NCI-H345 (cell line): ENCODE measurements at places on chromosomes 6 and 20.

- no peak for DNase-seq
These were observed 49.7 kb downstream of the TOP1 start for GRCh38 chr20:41078329-41078728.

GRCh38 chr6:10520468-10520867, 683 bp upstream of the GCNT2 start:
- no peak for DNase-seq

- DNase-seq, result no peak
These were observed 130.0 kb downstream of the TSHZ2 start for GRCh38 chr20:53101992-53102760.

DNA sequence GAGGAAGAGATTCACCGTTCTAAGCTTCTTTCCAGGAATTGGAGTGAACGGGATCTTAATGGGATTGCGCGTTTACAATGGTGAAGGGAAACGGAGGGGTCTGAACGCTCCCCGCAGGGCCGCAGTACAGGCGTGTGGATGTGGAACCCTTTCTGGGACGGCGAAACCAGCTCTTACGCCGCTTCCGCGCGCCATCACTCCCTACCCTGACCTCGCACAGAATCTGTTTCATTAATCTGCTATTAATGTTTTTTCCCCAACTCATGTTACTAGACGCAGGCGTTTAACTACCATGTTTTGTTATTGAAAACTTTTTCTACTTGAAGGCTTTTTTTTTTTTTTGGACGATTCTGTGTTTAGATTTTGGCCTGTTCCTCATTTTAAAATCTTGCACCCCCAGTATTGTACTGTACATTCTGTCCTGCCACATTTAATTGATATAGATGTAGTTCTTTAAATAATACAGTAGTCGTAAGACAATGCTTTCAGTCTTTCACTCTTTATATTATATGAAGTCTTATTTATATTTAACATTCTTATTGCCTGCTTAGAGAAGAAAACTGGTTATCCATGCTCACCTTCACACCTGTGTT, 696 bp upstream of the SUPT3H start:
- peak; percentile 55 for DNase-seq

DNA sequence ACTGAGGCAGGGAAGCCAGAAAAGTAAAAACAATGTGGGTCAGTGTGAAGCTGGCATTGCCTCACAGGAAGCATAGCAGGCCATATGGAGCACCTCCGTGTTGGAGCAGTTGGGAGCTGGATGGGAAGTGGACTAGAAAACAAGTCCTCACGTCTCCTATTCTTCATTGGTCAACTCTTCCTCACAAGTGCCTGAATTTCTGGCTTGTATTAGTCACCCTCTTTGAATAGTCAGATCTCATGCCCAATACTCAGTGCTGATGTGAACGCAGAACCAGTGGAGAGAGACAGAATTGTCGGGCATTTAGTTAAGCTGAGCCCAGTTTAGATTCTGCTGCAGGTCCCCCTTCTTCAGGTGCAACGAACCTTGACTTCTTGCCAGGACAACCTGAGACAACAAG, 22.3 kb upstream of the RSPO3 start:
- DNase-seq, result no peak

GRCh38 chr6:42907336-42907735, 8.5 kb upstream of the PTCRA start:
- no peak for DNase-seq

DNA sequence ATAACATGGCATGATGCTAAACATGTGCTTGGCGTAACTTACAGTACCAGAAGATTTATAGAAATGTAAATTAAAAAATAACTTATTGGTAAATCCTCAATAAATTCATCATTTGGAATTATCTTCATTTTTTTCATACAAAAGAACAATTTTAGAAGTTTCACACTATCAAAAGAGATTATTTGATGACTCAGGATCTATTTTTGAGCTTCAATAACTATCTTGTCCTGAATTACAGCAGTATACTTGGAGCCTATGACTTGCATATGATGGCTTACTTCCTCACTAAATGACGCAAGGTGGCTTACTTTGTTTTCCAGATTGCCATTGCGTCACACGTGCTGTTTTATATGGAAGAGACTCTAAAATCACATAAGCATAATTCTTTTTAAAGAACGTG, 49.2 kb downstream of the KHDRBS2 start:
- no peak for DNase-seq

- DNase-seq, result peak; percentile 71
These were observed 159.3 kb upstream of the TNFAIP3 start for GRCh38 chr6:137707590-137708360.

GRCh38 chr6:144776031-144776819, 491.1 kb downstream of the UTRN start:
- DNase-seq, result no peak

DNA sequence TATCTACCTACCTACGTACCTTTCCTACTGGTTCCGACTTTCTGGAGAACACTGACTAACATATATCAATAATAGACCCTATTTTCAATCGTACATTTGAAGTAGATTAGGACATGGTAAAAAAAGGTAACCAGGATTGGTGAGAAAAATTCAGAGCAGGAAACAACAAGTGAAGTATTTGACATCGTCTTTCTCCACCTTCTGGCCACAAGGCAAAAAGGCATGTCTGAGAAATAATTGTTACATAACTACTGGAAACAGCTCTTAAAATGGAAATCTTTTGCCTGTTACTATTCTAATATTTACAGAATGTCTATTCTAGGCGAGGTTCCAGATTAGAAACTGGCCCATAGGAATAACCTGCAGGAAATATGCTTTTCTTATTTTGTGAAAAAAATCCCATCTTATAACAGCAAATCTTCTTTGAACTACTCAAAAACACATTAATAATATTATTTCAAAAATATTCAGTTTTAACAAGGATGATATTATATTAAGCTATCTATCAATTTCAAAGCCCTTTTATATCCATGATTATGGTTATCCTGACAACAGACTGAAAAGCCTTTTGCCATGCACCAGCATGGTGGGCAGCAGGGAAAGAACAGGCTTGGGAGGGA, 80.8 kb downstream of the RCAN2 start:
- DNase-seq, result peak; percentile 43

GRCh38 chr6:36123270-36124139, 6.8 kb upstream of the MAPK13 start:
- DNase-seq, result peak; percentile 61

GRCh38 chr6:26250698-26251044, 114.3 kb upstream of the BTN3A2 start:
- DNase-seq, result peak; percentile 84

- no peak for DNase-seq
These were observed 181.9 kb downstream of the SYNDIG1 start for GRCh38 chr20:24651171-24651975.

DNA sequence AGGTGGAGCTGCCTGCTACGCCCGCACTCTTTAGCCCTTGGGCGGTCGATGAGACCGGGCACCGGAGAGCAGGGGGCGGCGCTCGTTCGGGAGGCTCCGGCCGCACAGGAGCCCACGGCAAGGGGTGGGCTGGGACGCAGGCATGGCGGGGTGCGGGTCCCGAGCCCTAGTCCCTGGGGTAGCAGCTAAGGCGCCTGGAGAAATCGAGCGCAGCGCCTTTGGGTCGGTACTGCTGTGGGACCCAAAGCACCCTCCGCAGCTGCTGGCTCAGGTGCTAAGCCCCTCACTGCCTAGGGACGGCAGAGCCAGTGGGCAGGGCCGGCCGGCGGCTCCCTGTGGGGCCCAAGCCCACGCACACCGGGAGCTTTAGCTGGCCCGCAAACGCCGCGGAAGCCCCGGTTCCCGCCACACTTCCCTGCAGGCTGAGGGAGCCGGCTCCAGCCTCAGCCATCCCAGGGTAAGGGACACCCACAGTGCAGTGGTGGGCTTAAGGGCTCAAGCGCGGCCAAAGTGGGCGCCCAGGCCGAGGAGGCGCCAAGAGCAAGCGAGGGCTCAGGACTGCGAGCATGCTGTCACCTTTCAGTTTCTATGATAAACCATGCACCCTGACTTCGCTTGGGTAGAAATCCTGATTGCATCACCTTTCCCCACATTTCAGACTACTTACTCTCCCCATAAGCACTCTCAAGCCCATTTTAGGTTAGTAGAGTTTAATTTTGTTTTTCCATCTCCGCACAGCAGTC, 52.0 kb downstream of the MYLIP start:
- no peak for DNase-seq

GRCh38 chr6:130869681-130870080, 42.5 kb downstream of the SMLR1 start:
- no peak for DNase-seq

GRCh38 chr6:144897441-144897921, 612.3 kb downstream of the UTRN start:
- no peak for DNase-seq

GRCh38 chr6:73011945-73012344, 213.4 kb downstream of the KHDC1L start:
- no peak for DNase-seq

DNA sequence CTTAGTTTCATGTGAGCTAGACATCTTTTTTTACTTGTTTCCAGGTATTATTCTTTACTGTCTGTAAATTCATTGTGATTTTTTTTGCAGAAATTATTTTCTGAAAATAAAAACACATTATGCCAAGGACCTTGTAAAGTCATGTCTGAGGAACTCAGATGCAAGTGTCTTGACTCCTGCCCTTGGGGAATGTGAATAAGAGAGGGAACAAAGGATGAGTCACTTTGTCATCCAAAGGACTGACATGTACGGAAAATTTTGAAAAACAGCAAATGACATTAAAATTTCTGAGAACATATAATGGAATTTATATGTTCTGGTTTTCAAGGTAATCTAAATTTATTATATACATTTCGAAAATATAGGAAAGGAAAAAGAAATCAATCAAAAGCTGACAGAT, 660.4 kb downstream of the CD109 start:
- no peak for DNase-seq

- no peak for DNase-seq
These were observed 83.2 kb upstream of the B3GAT2 start for GRCh38 chr6:71040043-71040442.

GRCh38 chr6:170062915-170063241, 228.0 kb downstream of the DLL1 start:
- DNase-seq, result no peak

DNA sequence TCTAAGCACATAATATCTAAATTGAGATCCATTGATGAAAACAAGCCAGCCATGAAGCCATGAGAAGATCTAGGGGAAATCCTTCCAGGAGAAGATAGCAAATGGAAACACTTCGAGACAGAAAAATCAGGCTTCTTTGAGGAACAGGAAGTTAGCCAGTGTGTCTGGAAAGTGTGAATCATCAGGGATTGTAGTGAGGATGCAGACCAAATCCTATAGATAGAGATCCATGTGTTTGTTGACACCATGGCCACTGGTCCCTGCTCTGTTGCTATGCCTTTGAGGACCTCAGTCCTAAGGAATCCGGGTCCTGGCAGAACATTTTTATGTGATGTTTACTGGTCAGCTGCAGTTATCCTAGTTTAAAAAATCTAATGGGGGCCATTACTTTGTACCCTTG, 6.6 kb upstream of the ELOVL2 start:
- no peak for DNase-seq

DNA sequence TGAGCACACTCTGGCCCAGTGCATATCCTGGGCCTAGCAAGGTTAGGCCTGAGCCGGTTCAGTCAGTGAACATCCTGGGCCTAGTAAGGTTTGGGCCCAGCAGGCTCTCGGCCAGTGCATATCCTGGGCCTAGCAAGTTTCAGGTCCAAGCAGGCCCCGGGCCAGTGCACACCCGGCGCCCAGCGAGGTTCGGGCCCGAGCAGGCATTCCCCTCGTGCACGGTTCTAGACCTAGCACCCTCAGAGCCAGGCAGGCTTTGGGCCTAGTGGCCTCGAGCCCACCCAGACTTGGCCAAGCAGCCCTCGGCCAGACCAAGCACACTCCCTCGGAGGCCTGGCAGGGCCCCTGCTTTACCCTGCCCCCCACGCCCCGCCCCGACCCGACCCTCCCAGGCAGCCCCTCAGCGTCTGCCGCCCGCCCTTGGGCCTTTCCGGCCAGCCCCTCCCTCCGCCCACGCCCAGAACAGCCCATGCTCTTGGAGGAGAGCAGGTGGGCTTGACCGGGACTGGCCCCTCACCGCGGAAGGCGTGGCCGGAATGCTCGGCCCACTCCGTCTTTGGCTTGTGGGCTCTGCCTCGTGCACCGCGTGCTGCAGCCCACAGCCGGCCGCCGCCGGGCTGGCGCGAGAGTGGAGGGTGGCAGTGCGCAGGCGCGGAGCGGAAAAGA, at the start of gene CTCFL:
CTCFL (minus strand) TSS at position 630 of the 666 bp plus-strand sequence. CDS start 935 bp downstream, outside the sequence.
- no peak for DNase-seq

DNA sequence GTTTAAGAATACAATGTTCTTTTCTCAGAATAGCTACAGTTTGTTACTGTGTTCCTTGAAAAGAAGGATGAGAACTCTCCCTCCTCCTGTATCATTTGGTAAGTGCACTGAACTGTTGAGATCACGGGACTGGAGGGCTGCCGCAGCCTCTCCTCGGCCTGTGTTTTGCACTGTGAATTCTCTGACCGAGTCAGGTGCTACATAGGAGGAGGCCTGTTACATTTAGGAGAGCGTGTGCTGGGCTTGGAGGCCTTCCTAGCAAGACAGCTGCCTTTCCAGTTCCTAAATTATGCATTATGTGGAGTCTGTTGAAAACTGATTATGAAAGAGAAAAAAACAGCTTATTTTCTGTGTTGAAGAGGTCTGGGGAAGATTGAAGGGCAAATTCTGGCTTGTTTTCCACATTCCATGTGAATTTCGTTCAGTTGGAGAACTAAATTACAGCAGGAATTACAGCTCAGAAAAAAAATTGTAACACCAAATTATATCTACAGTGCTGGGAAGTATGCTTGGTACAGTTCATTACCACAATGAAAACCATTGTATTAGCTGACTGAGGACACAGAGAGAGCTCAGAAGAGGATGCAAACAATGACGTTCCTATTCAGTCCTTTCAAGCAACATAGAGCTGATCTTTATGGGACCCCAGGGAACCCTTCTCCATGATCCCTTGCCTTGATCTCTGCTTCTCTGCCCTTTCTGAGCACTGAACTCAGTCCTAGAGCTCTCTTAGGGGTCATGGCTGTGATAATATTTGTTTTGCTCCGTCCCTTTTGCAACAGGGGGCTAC, 2.8 kb downstream of the TMC2 start:
- no peak for DNase-seq

DNA sequence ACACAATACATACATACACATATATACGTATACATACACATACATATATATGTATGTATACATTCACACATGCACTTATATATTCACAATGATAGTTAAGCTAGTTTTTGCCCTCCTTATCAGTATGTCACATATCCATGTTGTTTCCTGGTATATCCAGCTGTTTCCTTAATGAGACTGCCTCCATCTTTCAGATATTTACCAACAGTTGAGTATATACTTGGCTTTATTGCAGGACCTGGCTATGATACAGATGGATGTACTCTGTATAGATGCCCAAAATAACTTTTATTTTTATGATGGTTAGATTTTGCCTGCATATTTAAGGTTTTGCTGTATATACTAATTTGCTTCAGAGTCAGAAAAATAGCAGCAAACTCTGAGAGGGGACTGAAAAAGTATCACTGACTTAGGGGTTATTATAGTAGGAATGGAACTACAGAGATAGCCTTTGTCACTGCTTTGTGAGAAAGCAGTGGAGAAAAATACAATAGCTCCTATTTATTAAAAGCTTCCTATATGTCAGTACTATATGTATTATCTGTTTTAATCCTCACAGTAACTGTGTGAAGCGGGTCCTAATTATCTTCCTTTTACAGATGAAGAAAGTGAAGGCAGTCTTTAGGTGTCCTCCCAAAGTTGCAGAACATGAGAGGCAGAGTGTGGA, 35.5 kb downstream of the CARMIL1 start:
- DNase-seq, result no peak
